ENCODE measurements at places on chromosomes 1 and 21. TPM values are rescaled to one million over a fixed set of nuclear protein-coding genes. Genes with fewer than 3 reads are reported as not detected.

The AMY1B gene
- total RNA-seq = 0.32 TPM

The KRTAP13-3 gene
- total RNA-seq = not detected

The LAPTM5 gene
- total RNA-seq = 21.1 TPM

The ARHGAP30 gene
- total RNA-seq = 5.2 TPM

The TSPEAR gene
- total RNA-seq = 0.17 TPM

The STYXL2 gene
- total RNA-seq = not detected

The RAB42 gene
- 2.2 TPM for total RNA-seq

DNA sequence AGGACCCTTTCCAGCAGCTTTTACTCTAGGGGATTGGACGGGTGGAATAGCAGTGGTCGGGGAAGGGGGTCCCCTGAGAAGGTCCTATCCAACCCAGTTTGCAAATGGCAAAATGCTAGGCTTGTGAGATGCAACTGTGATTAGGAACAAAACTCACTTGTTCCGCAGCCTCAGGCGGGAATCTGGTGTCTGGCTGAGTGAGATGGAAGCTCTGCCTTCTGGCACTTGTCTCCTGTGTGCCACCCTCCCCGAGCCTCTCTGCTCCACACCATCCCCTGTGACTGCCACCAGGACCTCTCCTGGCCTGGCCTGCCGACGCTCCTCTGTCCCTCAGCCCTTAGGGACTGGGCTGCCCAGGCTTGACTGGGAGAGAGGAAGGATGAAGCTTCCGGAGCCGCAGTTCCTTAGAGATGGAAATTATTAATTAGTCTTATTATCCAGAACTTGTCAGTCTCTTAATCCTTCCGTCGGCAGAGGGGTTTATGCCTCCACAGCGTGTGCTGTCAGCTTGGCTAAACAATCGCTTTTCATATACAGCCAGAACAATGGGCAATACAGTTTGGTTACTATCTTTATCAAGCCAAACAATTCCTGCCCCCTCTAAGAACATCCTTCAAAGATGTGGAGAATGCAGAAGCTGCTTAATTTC is 292.8 kb upstream of the VAMP3 start:
- DNase-seq = no peak

DNA sequence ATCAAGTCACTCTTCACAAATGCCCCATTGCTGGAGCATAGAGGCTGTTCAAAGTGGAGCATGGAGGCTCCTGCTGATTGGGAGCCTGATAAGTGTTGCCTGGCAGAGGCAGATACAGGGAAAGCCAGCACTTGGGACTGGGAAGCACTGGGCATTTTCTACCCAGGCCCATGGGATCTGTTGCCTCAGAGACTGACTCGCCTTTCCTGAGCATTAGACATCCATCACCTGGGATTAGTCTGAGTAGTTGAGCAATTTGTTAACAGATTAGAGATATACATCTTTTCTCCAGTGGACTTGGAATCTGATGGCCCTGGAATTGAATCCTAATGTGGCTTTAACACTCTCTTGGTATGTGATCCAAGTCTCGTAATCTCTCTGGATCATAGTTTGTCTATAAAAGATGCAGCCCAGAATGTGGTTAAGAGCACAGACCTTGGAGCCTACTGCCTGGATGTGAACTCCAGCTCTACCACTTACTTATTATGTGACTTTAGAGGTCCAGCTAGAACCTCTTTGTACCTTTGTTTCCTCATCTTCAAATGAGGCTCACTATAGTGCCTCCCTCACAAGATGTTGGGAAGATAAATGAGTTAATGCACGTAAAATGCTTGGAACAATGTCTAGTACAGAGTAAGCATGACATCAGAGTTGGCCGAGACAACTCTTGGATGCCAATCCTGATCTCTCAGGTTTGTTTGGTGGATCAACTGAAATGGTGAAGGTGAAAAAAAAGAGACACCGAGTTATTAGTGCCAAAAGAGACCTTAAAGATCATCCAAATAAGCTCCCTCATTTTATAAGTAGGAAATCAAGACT is 38.3 kb upstream of the NRDC start:
- no peak for DNase-seq

DNA sequence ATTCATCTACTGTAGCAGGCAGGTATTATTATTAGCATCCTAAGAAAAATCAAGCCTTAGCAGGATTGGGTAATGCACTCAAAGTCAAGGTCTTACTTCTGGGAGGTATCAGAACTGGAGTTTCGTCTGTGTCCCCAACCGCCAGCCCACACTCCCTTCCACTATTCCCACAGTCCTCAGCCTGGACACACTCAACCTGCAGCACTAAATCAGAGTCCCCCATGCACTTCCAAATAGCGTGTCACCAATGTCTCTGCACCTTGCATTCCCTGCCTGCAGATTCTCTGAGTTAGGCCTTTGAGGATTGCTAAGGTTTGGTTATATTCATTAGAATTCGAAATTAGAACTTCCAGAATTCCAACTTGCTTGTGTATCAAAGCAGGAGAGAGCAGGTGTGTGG is 3.9 kb downstream of the LYPD8 start:
- DNase-seq = no peak

GRCh38 chr21:31552826-31553225 is 106.7 kb upstream of the SOD1 start:
- no peak for DNase-seq

- no peak for DNase-seq
Observed at GRCh38 chr1:153058154-153058553, 842 bp upstream of the SPRR2A start.

DNA sequence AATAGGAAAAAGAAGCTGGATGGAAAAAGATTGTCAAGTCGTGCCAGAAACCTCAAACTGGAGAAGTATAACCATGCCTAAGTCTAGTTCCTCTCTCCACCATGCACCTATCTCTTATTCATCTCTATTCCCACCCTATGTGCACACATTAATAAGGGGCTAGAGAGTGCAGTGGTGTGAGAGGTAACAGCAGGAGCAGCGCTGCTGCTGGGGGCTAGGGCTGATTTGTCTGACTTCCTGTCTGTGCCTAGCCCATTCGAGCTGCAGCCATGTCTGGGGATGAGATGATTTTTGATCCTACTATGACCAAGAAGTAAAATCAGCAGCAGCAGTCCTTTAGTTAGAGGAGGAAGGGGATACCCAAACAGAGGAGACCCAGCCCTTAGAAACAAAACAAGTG is 43.0 kb downstream of the TRIM33 start:
- DNase-seq = no peak

DNA sequence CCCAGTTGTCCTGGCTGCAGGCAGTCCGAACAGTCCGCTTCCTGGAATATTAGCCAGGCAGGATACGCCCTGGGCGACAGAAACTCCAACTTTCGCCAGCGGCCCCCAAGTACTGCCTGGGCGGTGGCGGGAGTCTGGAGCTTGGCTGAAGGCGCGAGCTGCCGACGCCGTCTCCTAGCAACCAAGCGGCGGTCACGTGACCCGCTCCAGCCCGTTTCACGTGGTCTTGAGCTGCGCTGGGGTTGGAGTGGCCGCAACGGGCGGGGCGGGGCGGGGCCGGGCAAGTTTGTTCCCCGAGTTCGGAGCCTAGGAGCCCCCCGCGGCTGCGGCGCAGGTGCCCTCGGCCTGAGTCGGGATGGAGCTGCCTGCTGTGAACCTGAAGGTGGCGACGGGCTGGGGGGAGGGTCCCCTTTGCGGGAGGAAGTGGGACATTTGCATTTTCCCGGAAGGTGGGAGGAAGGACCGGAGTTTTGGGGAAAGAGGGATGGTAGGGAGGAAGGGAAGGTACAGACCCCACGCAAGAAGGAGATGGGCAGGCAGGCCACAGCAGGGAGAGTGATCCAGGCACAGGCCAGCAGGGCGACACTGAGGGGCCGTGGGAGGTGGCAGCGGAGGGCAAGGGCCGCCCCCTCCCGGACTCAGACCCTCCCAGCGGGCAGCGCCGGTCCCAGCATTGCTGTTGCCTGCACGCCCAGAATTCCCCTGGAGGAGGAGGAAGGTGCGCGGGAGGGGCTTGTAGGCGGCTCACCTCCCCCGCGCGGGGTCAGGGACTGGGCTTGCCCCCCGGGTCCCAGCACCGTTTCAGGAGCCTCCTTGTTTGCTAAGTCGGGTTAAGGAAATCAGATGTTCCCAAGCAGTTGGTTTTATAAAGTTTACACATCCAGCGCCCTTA is at the start of gene AGTRAP:
Gene AGTRAP, plus strand, starts transcription at position 283 of the 892 bp plus-strand sequence. Its CDS starts 73 bp downstream, at position 356.
- peak; percentile 94 for DNase-seq

DNA sequence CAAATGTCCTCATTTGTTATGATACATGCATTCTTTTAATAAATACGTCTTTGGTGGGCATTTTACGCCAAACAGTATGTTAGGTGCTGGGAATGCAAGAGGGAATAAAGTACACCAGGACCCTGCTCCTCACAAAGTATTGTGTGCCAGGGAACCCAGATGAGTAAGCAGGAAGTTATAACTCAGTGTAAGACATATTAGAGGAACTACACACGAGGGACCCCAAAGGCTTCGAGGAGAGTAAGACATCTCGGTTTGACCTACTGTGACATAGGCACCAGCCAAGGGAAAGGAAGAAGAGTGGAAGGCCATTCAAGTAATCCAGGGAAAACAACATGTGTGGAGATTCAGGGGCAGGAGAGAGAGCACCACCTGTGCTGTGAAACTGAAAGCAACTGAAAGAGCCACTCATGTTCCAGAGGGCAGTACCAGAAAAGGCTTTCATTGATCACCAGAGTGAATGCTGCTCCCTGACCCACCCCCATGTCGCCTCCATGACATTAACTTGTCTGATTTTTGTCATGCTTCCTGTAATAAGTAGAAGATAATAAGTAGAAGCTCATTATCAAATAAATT is 542.5 kb upstream of the PKN2 start:
- no peak for DNase-seq

DNA sequence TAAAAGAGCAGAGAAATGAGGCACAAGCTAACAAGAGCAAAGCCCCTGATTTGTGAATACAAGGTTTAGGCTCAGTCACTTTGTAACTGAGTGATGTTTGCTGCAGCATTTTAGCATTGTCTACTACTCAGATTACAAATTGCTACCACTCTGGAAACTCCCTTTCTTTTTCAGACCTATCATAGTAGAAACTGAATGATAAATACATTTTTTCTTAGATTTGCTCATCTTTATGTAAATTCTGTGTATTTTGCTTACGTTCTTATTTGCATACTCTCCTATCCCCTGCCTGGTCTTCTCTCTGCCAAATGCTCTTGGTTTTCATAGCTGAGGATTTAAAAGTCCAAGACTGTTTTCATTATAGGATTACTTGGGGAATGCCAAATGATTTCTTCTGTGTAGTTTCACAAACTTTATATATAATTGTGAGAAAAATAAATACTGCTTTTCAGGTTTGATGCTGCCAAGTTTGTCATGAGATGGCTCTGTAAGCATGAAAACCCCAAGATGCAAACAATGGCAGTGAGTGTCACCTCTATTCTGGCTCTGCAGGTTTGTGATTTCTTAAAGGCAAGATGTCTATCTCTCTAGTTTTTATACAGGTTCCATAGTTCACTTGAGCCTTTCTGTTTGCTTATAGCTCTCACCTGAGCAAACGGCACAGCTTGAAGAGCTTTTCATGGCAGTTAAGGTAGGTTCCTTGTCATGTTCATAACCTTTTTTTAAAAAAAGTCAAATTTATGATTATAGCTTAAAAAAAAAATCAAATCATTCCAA is 24.7 kb downstream of the ZYG11A start:
- DNase-seq = no peak

- DNase-seq = peak; percentile 58
Observed at GRCh38 chr21:35284199-35284598, 235.1 kb upstream of the RUNX1 start.

GRCh38 chr1:193545171-193545570 is 358.8 kb upstream of the B3GALT2 start:
- no peak for DNase-seq

GRCh38 chr1:147556643-147557042 is 15.3 kb downstream of the BCL9 start:
- DNase-seq = no peak

- no peak for DNase-seq
Observed at GRCh38 chr1:86259390-86259789, 102.8 kb upstream of the COL24A1 start.

DNA sequence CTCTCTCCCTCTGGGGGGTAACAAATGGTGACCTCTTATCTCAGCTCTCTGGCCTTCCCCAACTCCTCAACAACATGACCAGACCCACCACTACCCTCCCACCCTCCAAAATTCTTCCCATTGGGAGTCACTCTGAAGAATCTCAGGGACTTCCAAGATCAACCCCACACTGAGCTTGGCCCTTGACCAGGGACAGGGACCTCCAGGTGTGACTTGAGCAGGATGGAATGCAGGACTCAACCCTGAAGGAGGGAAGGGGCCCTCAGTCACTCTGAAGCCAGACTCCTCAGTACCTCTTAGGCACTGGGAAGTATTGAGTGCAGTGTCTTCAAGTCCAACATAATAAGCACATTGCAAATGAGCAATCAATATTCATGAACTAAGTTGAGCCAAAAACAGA is 1.9 kb downstream of the CASQ1 start:
- no peak for DNase-seq

- DNase-seq = no peak
Observed at GRCh38 chr1:55288245-55288644, 73.1 kb upstream of the USP24 start.

DNA sequence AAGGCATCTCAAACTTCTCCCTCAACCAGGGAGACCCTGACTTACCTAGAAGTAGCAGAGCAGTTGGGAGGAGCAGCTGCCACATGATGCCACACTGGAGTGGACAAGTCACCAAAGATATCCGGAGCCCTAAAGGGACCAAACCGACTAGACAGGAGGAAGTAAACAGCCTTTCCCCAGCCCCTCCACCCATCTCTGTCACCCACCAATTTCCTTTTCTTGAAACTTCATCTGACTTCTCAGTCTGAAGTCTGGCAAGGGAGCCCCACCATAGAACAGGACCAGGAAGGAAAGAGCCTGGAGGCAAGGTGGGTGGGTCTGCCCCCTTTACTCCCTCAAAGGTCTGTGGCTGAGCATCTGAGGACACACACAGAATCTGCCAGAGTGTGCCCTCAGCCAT is at the start of gene FCGR3A:
Gene FCGR3A, minus strand, starts transcription at position 167 of the 400 bp plus-strand sequence. Its CDS starts 82 bp downstream, at position 85.
- DNase-seq = no peak

DNA sequence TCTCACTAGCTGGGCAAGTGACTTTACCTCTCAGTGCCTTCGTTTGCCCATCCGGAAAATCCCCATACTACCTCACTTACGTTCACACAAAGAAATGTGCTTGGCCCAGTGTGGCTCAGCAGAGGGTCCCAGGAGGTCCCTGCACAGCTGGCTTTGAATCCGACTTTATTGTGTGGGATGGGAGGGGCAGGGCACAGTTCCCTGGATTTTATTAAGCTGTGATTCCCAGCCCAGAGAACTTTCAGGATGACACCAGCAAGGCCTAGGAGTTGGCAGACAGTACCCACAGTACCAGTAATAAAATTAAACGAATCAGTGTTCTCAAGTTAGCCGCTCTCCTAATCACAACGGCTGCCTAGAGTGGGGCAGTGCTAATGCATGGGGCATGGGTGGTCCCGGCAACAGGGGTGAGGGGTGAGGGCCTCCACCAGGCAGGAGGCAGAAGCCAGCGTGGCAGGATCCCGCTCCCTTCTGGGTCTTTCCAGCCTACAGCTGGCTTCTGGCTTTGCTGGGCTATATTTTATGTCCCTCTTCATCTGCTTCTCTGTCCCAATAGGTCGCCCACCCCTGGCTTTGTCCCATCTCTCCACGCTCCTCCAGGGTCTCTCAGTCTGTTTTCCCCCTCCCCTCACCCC is 74.9 kb downstream of the VWA5B1 start:
- no peak for DNase-seq

Measured in pancreas (tissue), 10 donors.